ENCODE measurements at places on chromosomes 6 and 20.
A peak's percentile ranks its signal among the peaks of the same experiment; 100 is the strongest.

DNA sequence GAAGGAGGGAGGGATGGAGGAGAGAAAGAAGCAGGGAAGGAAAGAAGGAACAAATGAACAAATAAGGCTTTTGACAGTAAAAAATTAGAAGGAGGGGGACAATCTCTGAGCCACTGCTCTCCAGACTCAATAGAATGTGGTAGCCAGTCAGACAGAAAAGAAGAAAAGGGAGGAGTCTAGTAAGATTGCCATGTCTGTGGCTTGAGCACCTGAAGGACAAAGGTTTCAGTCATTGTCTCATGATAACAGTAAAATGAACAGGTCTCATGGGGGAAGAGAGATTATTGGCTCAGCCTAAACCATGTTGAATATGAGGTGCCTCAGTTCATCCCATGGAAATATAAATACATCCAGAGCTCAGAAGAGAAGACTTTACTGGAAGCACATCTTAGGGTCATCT lies 14.0 kb upstream of the LOC128125822 start:
- no peak for DNase-seq

DNA sequence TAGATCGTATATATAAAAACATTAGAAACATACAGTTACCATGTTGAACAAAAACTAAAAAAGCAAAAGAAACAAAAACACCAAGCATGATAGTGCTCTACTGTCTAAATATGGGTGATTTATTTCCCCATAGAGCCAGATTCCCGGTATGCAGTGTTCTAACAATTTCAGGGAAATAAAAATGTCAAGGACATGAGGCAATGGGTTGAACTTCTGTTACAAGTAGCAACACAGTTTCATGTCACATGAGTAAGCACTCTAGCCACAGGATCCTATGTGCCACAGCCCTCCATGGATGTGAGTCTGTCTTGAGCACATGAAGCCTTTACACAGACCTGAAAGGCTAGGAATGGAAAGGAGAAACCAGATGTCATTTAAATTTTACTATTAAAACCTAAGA lies 96.0 kb downstream of the MAP3K5 start:
- DNase-seq: no peak

DNA sequence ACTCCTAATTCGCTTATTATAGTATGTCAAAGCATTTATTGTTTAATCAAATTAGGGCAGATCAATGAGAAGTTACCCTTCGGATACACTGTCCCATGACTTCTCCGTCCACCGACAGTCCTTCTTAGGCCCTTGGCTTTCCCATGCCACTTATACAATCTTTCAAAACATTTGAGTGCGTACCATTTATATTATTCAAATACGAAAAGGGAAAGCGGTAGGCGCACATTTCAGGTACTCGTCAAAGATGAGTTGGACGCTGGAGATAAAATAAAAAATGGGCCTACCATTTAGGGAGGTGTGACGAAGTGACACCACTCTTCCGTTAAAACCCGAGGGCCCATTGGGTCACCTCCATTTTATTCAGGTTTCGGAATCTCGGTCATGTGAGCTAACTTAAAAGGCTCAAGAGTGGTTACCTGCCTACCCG lies 542 bp upstream of the AFG1L start:
- DNase-seq: no peak

DNA sequence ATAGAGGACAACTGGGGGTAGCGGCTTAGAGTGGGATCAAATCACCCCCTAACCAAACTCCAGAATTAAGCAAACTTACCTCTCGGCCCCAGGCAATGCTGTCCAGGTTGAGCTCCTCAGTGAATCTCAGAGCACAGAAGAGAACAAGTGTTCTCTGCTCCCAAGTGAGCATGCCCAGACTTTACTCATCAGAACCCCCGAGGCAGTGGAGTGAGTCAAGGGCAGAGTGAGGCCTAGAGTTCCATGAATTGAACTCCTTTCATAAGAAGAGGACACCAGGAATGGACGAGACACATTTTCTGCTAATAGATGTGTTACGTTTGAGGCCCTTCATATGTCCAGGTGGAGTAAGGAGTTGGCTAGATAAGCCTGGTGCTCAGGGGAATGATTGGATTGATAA lies 134.0 kb upstream of the DTNBP1 start:
- DNase-seq: no peak

DNA sequence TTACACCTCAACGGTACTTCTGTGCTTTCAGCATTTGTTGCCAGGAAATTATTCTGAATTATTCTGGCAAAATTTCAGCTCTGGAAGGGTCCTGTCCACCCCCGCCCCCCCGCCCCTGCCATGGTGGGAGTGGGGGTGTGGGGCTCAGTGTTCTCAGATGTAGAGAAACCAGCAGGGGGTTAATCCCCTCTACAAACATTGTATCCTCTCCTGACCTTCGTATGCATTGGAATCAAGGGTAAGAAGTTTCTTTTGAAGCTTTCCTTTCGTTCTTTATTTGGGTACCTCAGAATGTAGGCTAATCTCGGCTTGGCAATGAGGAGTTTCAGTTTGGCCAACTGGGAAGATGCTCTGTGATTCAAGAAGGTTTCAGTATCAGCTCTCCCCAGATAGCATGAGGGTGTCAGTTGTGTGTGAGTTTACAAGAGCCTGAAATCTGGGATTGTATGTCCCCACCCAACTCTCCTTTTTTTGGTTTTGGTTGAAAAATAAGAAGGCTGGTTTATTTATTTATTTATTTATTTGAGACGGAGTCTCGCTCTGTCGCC lies 25.5 kb upstream of the OLIG3 start:
- no peak for DNase-seq

DNA sequence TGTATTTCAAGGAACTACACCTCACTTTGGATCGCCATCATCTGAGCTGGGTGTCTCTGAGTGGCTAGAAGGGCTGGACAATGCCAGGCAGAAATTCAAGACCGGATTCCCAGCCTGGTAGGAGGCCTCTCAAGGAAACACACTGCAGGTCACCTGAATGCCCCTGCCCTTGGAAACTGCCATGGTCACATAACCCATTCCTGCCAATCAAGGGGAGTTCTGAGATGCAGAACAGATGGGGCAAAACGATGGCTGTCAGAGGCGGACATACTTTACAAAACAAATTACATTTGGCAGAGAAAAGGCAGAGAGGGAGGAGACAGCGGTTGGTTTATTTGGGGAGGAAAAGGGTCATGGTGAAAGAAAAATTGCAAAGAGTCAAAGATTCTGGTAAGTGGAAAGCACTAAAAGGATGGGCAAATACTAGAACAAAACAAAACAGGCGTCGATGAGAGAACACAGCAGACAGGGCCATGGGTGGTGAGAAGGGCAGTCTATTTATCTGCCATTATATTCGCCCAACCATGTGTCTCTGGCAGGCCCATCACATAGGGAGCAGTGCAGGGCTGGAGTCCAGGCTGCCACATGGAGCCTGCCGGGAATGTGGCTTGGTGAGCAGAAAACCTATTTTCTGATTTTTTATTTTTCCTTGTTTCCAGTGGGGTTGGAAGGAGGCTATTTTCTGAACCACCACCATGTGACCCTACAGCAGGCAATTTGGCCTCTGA lies 13.5 kb downstream of the BEND3 start:
- DNase-seq: peak; percentile 23

- DNase-seq: no peak
These were observed 13.1 kb upstream of the PBOV1 start for GRCh38 chr6:138231381-138231886.

DNA sequence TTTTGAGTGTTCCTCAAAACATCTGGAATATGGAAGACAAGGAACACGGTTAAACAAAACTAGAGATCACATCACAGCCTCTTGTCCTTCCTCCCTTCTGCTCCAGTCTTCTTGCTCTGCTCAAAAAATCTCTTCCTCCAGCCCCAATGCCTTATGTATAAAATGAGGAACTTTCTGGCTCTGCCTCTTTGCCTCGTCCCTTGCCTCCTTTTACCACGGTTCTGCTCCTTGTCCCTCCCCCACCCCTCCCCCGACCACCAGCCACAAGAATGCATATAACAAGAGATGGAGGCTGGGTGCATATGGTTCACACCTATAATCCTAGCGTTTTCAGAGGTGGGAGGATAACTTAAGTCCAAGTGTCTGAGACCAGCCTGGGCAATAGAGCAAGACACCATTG lies 43.6 kb downstream of the PLAGL2 start:
- no peak for DNase-seq

- no peak for DNase-seq
These were observed 201.0 kb downstream of the PRL start for GRCh38 chr6:22095836-22096235.

- DNase-seq: peak; percentile 22
These were observed 38.7 kb downstream of the STAU1 start for GRCh38 chr20:49149281-49150045.

- DNase-seq: no peak
These were observed 291.6 kb downstream of the SOX4 start for GRCh38 chr6:21885111-21885510.

- DNase-seq: no peak
These were observed 773.3 kb upstream of the DEFB115 start for GRCh38 chr20:30484009-30484748.

DNA sequence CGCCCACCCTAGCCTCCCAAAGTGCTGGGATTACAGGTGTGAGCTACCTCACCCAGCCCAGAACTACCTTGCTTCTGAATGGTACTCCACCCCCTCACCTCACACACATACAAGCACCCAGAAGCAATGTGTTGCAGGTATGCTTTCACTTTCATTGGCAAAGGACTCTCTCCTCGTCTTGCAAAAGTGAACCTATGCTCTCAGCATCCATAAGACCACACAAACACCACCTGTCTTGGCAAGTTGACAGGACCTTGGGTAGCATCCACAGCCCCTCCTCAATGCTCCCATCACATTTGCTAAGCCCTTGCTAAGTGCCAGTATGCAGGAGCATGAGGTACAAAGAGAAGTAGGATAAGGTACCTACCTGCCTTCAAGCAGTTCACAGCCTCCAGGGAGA lies 3.7 kb downstream of the KIF13A start:
- DNase-seq: no peak

All from eye (tissue), 1 donor.